Fibroblast of gingiva (primary cell): ENCODE measurements at places on chromosomes 3 and 15.

- DNase-seq = no peak
These were observed 159.1 kb upstream of the EOMES start for GRCh38 chr3:27880969-27881892.

DNA sequence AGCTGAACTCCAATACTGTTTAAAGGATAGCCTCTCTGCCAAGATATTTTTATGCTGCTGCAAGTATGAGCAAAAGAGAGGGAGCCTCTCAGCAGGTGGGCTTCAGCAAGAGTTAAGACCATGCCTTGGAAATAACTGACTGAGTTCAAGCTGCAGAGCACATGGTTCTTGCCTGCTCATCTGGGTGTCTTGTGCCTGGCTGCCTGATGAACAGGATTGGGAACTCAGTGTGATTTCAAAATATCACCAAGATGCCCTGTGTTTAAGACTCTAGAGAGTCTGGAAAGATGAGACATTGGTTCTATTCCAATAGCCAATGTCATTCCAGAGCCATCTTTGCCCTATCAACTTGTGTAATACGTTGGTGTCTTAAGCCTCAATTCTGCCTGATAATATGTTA lies 147.5 kb upstream of the VEPH1 start:
- DNase-seq = no peak

- DNase-seq = no peak
These were observed 613.4 kb downstream of the ZPLD1 start for GRCh38 chr3:103048068-103048722.

GRCh38 chr3:15269091-15269989 lies 63.0 kb downstream of the SH3BP5 start:
- peak; percentile 87 for DNase-seq

DNA sequence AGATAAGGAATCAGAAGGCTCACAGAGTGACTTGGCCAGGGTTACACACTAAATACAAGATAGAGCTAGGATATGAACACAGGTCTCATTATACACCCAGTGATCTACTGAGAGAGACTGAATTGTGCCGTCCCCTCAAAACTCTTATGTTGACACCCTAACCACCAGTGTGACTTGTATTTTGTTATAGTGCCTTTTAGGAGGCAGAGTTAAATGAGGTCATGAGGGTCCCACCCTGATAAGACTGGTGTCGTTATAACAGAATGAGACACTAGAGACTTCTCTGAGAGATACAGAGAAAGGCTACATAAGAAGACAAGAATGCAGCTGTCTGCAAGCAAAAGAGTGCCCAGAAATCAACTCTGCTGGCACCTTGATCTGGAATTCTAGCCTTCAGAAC lies 12.6 kb downstream of the KPNA1 start:
- no peak for DNase-seq

- DNase-seq = peak; percentile 86
These were observed 36.5 kb upstream of the SPTBN5 start for GRCh38 chr15:41930221-41930866.

DNA sequence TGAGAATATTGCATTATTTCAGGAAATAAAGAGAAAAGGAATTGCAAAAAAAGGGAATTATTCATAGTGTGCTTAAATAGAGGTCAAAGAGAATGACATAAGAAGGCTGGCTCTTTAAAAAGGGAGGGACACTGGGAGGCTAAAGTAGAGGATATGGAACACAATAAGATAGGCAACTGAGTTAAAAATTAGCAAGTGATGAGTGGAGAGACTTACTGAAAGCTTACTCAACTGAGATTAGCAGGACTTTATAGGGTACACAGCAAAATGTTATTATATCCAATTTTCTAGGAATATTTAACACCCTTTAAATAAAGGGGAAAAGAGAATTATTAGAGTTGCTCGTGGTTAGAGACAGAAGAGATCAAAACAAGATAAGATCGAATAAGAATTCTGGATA lies 375.2 kb downstream of the LSAMP start:
- DNase-seq = no peak

- DNase-seq = peak; percentile 36
These were observed 4.5 kb downstream of the RNF168 start for GRCh38 chr3:196499061-196499460.

- no peak for DNase-seq
These were observed 905 bp downstream of the HOMER2 start for GRCh38 chr15:82951472-82952157.

GRCh38 chr15:87873516-87873915 lies 383.0 kb downstream of the NTRK3 start:
- DNase-seq = no peak

DNA sequence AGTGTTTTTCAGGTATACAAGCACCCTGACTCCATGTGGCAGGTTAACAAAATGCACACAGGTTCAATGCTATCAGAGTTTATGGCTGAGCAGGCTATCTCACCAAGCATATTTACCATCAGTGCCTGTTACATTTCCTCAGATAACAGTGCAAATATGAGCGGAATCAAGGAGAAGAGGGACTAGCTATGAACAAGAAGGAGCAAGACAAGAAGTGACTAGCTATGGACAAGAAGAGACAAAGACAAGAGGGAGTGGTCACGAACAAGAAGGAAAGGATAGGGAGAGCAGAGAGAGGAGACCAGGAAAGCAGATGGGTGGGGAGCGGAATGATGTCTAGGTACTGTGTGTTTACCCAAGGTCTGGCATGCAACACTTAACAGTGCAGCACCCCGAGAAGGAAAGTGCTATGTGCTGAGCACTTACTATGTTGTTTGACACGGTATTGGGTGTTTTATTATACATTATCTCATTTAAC lies 8.6 kb downstream of the ILDR1 start:
- DNase-seq = no peak

- no peak for DNase-seq
These were observed 886.9 kb downstream of the TUSC7 start for GRCh38 chr3:117596503-117596902.

DNA sequence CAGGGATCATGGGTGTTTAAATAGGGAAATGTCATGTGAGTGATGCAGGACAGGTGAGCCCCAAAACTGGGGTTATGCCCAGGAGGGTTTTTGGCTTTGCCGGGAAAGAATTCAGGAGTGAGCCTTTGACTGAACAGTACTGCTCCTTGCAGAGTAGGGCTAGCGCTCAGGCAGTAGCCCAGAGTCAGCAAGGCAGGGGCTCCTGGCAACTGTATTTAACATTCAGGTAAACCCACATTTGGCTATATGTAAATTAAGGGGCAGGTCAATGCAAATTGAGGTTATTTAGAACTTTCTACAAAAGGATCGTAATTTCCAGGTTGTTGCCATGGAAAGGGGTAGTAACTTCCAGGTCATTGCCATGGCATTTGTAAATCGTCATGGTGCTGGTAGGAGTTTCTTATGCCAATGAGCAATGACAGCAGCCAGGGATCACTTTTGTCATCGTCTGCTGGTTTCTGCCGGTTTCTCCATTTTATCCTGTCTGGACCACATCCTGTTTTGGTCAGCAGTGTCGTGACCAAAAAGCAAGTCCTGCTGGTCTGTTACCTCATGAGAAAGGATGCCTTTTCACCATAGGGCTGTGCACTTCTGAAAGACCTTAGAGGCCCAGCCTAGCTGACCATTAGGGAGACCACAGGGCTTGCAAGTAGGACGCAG lies 24.3 kb downstream of the MTHFS start:
- DNase-seq = no peak
